ENCODE measurements at places on chromosomes 2 and 18. TPM values are rescaled to one million over a fixed set of nuclear protein-coding genes. Genes with fewer than 3 reads are reported as not detected.
A peak's percentile ranks its signal among the peaks of the same experiment; 100 is the strongest.

GRCh38 chr2:45826884-45827635 is 175.6 kb downstream of the PRKCE start:
- no peak for DNase-seq

DNA sequence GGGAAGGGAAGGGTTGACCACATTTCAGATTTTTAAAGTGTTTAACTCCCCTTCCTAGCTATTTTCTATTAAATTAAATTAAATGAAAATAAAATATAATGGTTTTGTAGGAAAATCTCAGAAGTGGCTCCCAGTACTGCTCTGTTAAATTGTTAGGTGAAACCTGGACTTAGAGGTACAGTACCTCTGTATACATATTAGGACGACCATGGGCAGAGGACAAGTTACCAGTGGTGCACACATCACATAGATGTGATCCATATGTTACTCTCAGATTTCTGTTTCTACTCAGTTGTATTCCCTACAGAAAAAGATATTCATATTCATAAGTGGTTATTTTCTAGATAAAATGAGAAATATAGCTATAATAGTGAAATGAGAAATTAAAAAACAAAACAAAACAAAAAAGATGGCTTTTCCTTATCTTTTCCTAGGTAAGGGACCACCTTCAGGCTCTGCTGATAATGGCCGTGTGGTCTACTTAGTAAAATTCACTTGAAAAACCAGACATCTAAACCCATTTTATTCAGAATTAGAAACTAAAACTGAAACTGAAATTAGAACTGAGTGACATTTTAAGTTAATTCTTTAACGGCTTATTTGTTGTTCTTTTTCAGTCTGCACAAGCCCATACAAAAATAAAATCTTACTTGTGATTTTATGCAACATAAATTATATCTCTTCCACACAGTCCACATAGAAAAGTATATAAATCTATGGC is 832.5 kb upstream of the CHAC2 start:
- no peak for DNase-seq

DNA sequence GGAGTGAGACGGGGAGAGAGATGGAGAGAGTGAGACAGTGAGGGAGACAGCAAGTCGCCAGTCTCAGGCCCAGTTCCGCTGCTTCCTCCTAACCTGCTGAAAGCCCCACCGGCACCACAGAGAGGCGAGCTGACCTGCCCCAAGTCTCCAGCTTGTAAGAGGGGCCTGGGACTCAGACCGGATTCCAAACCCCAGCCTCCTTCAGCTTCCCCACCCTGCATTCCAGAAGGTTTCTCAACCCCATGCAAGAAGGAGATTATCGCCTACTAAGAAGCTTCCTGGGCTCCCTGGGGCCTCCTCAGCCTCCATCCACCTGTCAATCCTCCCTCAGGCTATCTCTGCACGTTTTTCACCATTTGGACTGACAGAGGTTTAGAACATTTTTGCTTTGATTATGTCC is 173.1 kb upstream of the RAB6C start:
- no peak for DNase-seq

DNA sequence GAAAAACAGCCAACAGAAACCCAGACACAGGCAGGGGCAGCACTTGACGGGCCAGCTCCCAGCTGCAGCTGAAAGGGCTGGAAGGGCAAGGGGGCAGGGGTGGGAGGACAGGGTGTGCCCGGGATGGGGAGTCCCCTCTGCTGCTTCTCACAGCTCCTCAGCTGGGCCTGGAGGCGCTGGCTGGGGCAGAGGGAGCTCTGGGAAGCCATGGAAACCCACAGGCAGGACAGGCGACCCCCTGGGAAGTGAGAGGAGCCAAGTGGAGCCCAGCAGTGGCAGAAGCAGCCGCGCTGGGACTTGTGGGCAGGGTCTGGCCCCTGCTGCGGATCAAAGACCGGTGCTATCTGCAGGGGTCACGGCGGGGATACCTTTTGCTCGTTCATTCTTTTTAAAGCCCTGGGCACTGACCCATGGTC is 20.7 kb downstream of the OTOF start:
- DNase-seq, result no peak

GRCh38 chr18:47985866-47986265 is 55.4 kb upstream of the SMAD2 start:
- no peak for DNase-seq

DNA sequence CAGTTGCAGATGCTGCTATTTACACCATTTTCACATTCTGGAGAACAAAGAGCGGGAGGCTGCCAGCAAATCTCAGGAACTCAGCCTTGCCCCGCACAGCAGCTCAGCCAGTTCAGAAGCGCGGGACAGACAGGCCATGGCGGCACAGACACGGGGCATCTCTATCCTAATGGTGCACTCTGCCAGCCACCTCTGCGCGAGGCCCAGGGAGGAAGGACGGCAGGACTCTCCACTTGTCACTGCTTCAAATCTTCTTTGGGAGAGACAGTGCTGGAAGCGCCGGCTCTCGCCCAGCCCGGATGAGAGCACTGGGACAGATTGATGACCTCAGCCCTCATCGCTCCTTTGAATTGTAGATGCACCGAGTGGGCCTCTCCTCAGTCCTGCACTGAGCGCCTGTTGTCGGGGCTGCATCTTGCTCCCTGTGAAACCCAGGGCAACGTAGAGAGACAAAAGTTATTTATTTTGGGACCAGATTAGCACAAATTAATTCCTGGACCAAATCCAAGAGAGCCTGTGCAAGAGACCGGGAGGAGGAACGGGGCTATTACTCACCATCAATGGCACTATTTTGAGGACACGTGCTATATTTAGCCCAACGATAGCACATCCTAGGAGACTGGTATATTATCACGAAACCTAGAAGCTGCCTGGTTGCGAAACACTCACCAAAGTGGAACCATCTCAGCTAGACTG is 211.4 kb upstream of the SMIM21 start:
- peak; percentile 21 for DNase-seq

GRCh38 chr2:42638080-42638784 is 69.8 kb downstream of the MTA3 start:
- DNase-seq, result no peak

GRCh38 chr2:56713978-56714377 is 530.2 kb downstream of the CCDC85A start:
- no peak for DNase-seq

- DNase-seq, result no peak
Observed at GRCh38 chr2:109284826-109285225, 155.8 kb downstream of the SH3RF3 start.

DNA sequence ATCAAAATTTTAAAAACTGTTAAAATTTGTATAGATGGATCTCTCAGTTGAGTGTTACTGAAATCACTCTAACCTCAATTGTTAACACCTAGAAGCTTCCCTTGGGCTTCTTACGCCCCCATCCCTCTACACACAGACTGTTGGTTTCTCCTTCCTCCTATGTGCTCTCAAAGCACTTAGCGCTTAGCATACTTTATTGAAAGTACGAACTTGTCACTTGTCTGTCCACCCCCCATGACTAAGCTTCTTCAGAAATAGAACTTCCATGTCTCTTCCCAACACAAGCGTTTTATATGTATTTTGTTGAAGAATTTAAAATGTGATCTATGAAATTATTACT is 441 bp downstream of the MPHOSPH10 start:
- DNase-seq, result no peak

- DNase-seq, result no peak
Observed at GRCh38 chr2:215851082-215851481, 162.3 kb downstream of the MREG start.

DNA sequence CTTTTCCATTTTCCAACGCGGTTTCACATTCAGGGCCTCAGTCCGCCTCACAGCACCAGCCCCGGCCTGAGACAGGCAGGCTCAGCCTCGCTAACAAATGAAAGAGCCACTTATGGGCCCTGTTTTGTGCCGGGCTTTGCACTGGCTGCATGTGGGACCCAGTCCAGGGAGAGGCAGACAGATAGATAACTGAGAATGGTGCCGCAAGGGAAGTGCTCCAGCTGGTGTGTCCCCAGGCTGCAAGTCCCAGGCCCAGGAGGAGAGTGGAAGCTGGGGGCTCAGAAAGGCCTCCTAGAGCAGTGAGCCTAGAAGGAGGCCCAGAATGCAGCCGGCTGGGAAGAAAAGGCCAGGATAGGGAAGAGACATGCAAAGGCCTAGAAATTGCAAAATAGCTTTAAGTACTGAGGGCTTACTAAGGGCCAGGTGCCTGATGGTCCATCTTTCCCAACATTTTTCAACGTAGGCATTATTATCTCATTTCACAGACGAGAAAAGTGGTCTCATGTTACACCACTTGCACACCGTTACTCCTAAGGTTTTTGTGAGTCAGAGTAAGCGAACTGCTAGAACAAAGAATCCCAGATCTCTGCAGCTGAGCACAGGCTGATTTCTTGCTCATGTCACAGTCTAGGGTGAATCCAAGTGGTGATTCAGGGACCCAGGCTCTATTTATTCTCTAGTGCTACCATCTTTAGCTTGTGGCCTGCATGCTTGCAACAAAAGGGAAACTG is 26.0 kb downstream of the ADRA2B start:
- peak; percentile 45 for DNase-seq

DNA sequence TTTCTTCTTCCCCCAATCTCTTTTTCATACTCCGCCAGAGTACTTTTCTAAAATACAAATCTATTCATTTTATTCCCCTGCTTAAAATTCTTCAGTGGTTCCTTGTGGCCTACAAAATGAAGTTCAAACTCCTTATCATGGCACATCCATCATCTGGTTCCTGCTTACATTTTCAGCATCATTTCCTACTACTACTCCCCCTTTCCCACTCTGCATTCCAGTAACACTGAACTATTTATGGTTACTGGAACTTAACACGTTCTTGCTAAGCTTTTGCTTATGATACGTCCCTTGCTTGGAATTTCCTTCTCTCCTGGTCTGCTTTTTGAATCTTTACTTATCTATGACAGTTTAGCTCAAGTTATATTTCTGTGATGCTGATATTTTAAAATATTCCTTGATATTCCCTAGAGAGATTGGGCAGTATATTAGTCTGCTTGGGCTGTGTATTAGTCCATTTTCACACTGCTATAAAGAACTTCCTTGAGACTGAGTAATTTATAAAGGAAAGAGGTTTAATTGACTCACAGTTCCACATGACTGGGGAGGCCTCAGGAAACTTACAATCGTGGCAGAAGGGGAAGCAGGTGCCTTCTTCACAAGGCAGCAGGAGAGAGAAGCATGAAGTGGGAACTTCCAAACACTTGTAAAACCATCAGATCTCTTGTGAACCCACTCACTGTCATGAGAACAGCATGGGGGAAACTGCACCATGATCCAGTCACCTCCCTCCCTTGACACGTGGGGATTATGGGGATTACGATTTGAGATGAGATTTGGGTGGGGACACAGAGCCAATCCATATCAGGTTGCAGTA is 53.2 kb downstream of the BMPR2 start:
- no peak for DNase-seq

- no peak for DNase-seq
Observed at GRCh38 chr2:85682378-85682777, 11.8 kb upstream of the GNLY start.

- DNase-seq, result no peak
Observed at GRCh38 chr18:13191031-13191430, 27.5 kb upstream of the LDLRAD4 start.

DNA sequence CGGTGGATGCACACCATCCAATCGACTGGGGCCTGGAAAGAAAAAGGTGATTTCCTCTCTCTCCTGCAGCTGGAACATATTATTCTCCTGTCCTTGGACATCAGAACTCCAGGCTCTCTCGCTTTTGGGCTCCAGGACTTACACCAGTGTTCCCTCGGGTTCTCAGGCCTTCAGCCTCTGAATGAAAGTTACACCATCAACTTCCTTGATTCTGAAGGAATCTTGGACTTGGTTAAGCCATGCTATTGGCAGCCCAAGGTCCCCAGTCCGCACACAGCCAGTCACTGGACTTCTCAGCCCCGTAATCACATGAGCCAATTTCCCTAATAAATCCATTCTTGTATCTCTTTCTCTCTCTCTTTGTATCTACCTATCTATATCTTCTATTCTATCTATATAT is 418.9 kb downstream of the IRS1 start:
- no peak for DNase-seq

DNA sequence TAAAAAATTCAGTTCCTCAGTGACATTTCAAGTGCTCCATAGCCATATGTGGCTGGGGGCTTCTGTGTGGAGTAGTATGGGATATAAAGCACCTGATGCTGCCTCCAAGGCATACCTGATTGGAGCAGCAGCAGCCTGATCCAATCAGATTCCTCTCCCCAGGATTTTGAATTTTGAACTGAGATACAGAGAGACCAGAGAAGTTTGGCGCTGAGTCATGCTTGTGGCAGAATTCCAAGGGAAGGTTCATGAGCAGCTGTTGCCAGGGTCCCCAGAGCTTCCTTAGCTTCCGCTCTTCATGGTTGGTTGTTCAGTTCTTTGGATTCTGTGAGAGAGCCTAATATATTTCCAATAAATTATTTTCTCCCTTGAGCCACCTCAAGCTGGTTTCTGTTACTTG is 29.0 kb upstream of the CFAP36 start:
- DNase-seq, result no peak

DNA sequence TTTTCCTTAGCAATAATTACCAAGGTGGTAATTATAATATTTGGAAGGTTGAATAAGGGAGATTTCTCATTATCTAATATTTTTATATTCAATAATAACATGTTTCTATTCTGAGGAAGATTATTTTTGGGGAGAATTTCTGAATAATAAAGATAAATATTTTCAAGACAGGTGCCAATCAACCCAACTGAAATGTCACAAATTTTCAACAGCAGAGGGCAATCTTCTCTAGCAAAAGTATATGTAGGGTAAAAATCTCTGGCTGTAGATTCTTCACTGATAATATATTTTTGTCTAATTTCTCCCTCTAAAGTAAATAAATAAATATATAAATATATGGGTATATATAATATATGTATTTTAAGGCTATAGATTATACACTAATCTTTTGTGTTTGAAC is 1187.2 kb upstream of the CRIM1 start:
- DNase-seq, result no peak

- DNase-seq, result no peak
Observed at GRCh38 chr2:142076317-142076716, 54.5 kb downstream of the LRP1B start.

DNA sequence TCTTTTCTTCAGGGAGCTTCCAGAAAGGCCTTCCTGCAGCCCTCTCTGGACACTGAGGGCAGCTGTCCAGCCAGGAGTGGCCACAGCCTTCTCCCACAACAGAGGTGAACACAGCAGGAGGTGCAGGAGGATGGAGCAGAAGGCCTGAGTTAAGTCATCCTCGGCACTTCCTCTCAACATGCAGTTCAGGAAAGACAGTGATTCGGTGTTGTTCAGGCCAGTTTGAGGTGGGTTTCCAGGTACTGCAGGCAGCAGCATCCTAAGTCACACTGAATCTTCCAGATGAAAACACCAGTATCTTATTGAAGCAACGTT is 225.3 kb upstream of the PXDN start:
- DNase-seq, result no peak

KLHL30 gene
- 0.08 TPM for total RNA-seq

PTGR3 gene
- 3.6 TPM for total RNA-seq

CFAP65 gene
- total RNA-seq, result 0.13 TPM

ALK gene
- 0.09 TPM for total RNA-seq

CTIF gene
- total RNA-seq, result 17.8 TPM

IL36A gene
- not detected for total RNA-seq

GALR1 gene
- total RNA-seq, result 1.6 TPM

INPP5D gene
- total RNA-seq, result 7.1 TPM

DTNA gene
- 32.7 TPM for total RNA-seq

NAT8 gene
- total RNA-seq, result not detected

SLC40A1 gene
- total RNA-seq, result not detected

Measured in H1 (cell line).